ENCODE measurements at places on chromosomes 12 and 14. TPM values are rescaled to one million over a fixed set of nuclear protein-coding genes. Genes with fewer than 3 reads are reported as not detected.
A peak's percentile ranks its signal among the peaks of the same experiment; 100 is the strongest.

Gene JKAMP
- total RNA-seq: 34.9 TPM

Gene MYRFL
- 1.4 TPM for total RNA-seq

Gene KRT7
- 13.2 TPM for total RNA-seq

Gene NOS1
- total RNA-seq: 2.0 TPM

Gene PAX9
- not detected for total RNA-seq

Gene SERPINA5
- total RNA-seq: 1.9 TPM

Gene FBXO21
- 57.0 TPM for total RNA-seq

GRCh38 chr14:29037411-29037810 lies 270.8 kb downstream of the FOXG1 start:
- no peak for DNase-seq

DNA sequence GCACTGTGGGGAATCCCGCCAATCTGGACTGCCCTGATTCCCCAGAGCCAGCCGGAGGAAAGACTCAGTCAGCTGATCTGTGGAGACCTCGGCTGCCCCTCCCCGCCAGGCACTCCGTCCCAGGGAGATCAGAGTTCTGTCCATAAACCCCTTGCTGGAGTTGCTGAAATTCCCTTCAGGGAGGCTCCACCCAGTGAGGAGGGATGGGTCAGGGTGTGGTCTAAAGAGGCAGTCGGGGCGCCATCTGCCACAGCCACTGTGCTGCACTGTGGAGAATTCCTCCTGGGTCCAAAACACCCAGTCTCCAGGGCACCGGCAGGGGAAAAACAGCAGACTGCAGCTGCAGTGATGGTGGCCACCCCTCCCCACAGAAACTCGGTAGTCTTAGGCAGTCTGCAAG lies 1922.3 kb upstream of the FLRT2 start:
- DNase-seq: no peak

DNA sequence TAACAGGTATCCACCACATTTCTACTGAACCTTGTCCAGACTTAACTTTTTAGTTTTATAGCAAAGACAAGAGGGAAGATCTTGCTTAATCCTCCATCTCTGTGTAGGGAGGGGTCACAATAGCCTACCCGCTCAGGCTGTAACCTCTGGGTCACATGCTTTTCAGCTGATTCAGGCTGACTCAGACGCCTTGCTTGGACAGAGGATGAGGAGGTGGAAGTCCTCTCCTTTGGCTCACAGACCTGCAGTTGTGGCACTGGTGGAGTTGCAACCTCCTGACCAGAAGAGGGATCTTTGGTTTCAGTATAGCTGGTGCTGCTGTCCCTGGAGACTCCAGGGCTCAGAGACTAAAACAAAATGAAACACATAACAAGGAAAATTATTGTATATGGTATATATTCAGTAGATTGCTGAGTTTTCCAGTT lies 16.2 kb downstream of the ACIN1 start:
- no peak for DNase-seq

DNA sequence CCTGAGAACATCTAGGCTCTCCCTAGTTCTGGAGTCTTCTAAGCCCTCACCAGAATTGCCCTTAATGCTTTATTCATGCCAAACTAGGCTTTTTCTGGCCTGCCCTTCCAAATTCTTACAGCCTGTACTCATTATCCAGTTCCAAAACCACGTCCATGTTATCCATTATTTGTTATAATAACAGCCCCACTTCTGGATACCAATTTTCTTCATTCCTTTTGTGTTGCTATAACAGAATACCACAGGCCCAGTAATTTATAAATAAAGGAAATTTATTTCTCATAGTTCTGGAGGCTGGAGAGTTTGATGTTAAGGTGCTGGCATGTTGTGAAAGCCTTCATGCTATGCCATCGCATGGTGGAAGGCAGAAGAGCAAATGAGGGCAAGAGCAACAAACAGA lies 68.0 kb upstream of the AMIGO2 start:
- no peak for DNase-seq

DNA sequence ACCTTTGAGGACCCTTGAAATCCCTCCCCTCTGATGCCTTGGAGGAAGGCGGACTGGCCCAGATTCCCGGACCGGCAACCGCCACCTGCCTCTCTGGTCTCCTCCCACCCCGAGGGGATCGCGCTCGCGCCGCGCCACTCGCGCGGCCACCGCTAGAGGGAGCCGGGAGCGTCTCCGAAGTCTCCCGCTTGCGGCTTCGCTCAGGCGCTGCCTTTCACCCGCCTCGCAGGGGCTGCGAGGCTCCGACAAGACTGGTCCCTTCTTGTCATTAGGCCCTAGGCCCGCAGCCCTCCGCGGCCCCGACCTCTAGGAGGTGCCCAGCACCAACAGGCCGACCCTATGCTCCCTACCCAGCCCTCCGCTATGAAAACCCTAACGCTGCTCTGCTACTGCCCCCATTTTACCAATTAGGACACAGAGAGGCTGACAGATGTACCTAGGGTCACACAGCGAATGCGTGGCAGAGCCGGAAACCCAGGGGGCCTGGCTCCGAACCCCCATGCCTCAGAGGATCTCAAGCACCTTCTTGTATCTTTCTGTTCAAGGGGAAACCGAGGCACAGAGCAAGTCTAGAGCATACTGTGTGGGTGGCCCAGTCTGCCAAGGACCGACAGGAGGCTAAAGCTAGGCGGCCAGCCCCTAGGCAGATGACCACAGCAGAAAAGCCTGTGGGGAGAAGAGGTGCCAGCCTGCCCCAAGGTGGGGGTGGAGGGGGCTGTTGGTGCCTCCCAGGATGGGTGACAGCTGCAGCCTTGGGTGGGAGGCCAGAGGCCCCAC lies 21.4 kb upstream of the VSX2 start:
- peak; percentile 97 for DNase-seq

- DNase-seq: no peak
Measured at GRCh38 chr12:18502422-18502968, 235.3 kb downstream of the PLCZ1 start.

DNA sequence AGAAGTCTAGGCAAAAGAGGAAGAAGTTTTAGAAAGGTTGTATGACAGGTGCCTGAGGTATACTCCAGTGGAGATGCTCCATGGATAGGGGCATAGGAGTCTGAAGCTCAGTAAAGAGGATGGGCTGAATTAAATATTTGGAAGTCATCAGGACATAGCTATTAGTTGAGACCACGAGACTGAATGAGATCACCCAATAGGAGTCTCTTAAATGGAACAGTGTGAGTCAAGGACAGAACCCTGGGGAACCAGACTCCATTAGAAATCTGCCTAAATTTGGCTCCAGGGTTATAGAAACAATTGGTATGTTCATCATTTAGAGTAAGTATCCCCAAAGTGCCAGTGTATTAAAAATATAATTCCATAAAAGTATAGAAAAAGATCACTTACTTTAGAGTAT lies 172.6 kb downstream of the PRKCH start:
- no peak for DNase-seq

- no peak for DNase-seq
Measured at GRCh38 chr14:102731101-102731870, 46.0 kb upstream of the TRAF3 start.

DNA sequence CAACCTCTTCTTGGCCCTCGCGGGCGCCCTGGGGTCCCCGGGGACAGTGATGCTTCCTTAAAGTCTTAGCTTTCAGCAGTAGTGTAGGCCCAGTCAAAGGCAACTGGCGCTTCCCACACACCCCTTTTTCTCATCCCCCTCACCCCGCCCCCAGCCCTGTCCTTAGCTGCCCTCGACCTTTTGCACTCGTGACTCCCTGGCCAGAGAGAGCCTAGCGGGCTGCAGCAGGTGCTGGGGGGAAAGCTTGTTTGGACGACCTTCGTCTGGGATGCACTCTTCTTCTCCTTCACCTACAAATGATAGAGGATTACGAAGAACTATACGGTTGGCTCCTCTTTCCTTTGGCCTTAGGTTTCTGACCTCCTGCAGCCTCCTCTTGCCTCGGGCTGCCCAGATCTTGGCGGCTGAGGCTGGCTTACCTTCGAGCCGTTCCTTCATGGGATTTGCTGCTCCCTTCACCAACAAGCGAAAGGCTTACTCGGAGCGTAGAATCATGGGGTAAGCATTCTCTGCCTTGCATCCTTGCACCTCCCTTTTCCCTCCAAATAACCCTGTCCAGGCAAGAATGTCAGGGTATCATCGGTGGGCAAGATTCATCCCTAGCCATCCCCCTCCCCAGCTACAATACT lies 815 bp downstream of the COQ10A start:
- no peak for DNase-seq

GRCh38 chr14:25537846-25538455 lies 488.0 kb upstream of the STXBP6 start:
- peak; percentile 31 for DNase-seq

- no peak for DNase-seq
Measured at GRCh38 chr12:47808574-47809365, 10.9 kb downstream of the HDAC7 start.

DNA sequence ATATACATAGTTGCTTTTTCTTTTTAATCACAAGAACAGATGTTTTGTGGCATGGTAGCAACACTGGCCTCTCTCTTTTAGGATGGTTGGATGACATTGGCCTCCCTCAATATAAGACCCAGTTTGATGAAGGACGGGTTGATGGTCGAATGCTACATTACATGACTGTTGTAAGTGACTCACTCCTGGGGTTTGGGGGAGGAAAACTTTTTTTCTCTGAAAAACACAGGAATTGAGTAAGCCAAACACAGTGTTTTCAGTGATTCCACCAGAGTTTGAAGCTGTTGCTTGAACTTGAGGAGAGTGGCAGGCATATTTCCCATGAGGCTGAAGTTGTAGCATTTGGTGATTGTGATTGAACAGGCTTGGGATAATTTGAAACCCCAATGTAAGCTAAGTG lies 13.7 kb upstream of the REP15 start:
- DNase-seq: no peak

- no peak for DNase-seq
Measured at GRCh38 chr14:51603495-51603894, 48.2 kb upstream of the FRMD6 start.

DNA sequence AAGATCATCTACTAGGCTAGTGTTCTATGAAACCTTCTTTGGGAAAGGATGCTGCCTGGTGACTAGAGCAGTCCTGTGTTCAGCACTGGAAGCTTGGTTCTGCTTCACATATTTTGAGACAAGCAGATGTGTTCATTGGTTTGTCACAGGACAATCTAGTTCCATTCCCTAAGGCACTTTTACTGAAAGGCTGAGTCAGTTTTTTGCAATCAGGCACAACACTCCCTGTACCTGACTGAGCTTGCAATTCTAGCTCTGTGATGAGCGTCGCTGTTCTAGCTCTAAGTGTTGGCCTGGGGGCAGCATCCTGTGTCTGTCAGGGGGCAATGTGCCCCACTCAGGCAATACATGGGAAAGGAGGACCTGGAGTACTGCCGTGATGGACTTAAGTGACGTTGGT lies 144.4 kb downstream of the CAND1 start:
- DNase-seq: no peak

Measured in H1 (cell line).